Esophagus mucosa (tissue), 1 donor: ENCODE measurements at places on chromosomes 3 and 15.

DNA sequence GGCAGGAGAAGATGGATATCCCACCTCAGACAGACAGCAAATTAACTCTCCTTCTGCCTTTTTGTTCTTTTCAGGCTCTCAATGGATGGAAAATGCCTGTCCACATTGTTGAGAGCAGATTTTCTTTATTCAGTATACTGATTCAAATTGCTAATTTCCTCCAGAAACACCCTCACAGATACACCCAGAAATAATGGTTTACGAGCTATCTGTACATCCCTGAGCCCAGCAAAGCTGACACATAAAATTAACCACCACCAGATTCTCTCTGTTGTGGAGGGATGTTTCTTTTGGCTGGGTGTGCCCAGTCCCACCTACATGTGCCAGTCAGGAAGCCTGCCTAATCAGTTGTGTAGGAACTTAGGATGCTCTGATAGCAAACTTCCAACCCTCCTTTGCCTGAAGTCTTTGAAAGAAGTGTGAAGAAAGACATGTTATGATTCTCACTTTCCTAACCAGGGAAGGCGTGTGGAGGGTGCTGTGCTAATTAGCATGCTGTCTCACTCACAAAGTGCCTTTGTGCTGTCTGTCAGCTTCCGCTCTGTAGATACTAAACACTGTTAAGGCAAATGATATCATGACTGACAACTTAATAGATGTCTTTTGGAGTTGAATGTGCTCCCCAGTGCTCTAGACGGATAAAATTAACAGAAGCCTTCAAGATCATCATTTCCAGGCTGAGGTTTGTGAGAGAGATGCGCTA is 208.5 kb downstream of the CLSTN2 start:
- ATAC-seq, result no peak

GRCh38 chr3:197343656-197344408 is 45.4 kb upstream of the DLG1 start:
- no peak for ATAC-seq

- ATAC-seq, result no peak
Observed at GRCh38 chr3:108090049-108090700, 656 bp downstream of the CD47 start.

- ATAC-seq, result no peak
Observed at GRCh38 chr15:56683908-56684307, 49.4 kb downstream of the ZNF280D start.

GRCh38 chr15:70792171-70792573 is 28.8 kb upstream of the UACA start:
- no peak for ATAC-seq
